Breast epithelium (tissue), 4 donors: ENCODE measurements at places on chromosomes 2 and 18. TPM values are rescaled to one million over a fixed set of nuclear protein-coding genes. Genes with fewer than 3 reads are reported as not detected.

GATA6 gene
- total RNA-seq: 3.0 TPM

SERPINB7 gene
- not detected for total RNA-seq

RBMS1 gene
- total RNA-seq: 92.1 TPM

MAPK4 gene
- total RNA-seq: 1.9 TPM

YIPF4 gene
- total RNA-seq: 16.8 TPM

LHCGR gene
- 0.64 TPM for total RNA-seq

FBXO15 gene
- total RNA-seq: 0.64 TPM

COL3A1 gene
- 303 TPM for total RNA-seq

PLB1 gene
- 8.8 TPM for total RNA-seq

C2orf76 gene
- total RNA-seq: 13.0 TPM

HJURP gene
- not detected for total RNA-seq

DNA sequence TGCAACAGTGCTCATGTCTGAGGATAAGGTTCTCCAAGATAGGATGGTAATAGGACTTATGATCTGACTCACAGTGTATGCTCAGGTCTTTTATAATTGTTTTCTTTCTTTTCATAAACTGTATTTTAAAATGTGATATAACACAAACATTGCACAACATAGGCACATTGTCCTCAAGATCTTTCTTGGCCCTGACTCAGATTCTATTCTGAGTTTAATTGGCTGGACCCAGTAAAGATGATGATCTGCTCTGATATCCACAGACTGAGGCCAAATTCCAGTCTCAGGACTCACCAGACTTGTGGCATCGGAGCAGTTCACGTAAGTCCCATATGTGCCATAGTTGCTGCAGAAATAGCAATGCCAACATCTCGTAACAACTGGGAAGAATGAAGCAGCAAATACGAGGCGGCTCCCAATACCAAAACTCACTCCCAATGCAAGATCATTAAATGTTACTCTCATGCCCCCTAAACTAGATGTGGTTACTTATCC lies 448.9 kb upstream of the SLC14A2 start:
- no peak for DNase-seq

DNA sequence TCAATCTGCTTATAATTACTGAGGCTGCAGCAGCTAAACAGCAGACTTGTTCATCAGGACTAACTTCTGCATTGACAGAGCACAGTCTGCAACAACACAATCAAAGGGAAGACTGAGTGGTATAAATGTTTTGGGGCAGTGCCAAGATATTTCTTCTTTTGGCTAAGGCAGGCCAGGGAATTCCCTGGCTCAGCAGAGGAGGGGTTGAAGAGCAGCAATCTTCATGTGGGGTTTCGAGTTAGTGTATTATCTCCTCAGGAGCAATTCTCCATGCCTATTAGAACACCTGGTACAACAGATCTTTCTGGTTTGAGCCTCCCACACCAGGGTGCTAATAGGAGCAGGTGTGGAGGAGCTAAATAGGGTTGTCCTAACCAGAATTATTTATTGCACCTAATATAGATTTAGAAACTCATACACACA lies 103.0 kb upstream of the STK17B start:
- DNase-seq: no peak

DNA sequence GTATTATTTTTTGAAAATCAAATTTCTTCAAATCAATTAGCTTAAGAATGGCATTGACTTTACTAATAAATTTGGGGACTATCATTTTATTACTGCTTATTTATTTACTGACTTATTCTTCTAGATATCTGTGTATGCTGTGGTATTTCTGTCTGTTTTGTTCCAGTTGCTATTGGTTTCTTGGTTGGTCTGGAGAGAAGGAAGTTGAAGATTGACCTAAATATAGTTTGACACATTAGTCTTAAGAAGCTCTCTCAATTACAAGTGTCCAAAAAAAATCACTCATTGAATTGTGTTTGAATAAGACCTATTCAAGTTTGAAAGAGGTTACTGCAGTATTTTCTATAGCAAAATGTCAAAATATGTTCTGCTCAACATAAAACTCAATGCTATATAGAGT lies 153.3 kb upstream of the KYNU start:
- DNase-seq: no peak

GRCh38 chr18:78433562-78433961 lies 546.1 kb upstream of the SALL3 start:
- DNase-seq: no peak

GRCh38 chr18:75216212-75216910 lies 5.8 kb downstream of the TSHZ1 start:
- DNase-seq: no peak

DNA sequence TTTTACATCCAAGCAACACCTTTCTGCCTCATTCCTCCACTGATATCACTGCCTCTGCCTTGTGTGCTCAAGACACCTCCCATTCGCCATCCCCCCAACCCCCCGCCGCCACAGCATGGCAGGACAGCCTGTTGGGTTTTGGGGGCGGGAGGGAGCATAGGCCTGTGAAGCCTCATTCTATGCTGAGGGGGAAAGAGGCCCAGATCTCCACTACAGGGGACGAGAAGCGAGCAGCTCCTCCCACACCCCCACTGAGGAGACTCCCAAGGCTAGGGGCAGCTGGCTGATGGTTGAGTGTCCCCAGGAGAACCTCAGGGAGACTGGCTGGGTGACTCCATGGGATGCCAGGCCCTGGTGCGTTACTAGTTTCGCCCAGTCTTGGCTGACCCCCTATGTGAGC lies 214.3 kb upstream of the SIX2 start:
- DNase-seq: no peak

DNA sequence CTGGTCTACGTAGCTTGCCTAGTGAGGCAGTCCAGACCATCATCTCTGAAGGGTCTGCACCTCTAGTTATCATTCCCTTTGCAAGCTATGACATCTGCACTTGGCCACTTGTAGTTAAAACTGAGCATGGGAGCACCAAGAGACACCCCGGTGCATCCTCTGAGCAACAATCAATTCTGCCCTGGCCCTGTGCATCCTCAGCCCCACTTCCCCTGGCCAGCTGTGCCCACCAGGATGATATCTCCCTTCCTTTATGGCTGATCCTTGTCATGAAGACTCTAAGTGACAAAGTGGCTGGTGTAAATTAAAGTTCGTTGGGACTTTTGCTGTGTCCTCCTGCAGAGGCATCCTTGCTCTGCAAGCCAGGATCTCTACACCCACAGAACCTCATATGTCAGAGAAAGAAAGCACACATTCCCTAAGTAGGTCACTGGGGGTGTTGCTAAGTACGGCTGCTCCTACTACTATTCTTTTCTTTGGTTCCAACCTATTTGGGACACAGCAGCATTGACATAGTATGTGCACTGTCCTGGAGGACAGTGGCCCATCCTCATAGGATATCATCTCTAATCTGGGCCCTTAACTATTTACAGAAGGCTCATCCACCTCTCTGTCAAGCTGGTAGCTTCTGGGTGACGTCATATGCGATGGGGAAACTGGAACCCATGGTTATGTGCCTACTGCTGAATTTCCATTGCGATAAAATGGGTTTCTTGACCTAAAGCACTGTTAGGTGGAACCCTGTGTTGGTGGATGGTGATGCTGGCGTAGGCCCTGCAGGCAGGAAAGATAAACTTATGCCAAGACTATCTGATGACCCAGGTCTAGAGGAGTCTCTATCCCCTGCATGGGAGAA lies 384.3 kb upstream of the ID2 start:
- DNase-seq: no peak

DNA sequence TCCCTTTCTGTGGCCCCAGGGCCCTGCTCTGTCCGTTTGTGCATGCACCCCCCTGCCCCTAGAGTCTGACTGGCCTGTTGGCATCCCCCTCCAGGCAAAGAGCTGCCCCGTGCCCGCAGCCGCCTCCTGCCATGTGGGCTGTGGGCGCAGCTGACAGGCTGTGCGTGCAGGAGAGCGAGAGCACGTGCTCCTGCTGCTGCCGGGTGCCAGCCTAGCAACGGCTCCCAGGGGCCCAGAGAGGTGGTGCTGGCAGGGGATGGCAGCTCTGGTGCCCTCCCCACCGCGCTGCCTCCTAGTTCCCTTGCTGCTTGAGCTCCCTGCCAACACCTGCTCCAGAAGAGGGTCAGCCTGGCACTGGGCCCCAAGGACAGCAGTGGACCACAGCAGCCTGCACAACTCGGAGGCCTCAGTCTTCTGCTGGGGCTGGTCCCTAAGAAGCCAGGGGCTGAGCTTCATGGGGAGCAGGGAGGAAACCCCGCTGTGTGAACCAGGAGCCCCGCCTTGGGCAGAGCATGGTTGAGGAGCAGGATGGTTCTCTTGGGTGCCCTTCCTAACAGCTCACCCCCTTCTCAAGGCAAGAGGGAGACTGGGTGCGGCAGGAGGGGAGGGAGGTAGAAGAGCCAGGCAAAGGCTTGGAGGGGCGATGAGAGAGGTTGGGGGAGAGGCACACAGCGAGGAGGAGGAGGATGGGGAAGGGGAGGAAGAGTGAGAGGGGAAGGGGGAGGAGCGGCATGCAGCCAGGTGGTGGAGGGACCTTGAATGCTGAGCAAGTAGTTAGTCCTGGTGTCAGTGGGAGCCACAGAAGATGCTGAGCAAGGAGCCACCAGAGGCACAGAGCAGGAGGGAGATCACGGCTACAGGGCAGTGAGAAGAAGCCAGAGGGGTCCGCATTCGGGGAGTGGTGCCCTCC lies 23.8 kb upstream of the PTMA start:
- no peak for DNase-seq

DNA sequence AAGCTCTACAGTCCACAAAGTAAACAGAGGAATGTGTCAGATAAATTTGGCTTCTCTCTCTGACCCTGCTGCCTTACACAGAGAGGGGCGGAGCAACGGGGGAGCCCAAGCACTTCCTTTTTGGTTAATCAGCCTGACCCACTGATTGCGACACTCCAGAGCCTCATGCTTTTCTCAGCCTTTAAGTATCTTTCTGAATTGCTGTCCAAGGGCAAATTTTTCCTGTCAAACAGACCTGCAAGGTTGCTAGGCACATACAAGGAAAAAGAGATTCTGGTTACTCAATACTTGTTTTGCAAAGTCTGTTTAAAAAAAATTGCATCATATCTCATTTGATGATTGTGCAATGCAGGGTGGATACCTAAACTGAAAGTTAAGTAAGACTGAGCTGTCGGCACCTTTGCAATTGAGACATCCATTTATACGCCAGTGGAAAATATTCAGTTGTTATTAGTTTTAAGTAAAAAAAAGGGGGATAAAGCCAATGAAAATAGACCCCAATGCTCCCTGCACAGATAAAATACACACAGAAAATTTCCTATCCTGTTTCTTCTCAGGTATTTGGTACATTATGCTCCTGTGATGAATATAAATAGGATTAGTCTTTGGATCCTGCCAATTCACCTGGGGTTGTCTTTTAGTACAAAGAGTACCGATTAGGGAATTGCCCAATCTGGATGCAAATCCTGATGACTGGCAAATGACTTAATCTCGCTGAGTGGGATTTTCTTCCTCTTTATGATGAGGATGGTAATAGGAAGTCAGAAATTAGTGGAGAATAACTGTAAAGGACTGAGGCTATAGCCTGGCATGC lies 260.2 kb upstream of the TRIB2 start:
- DNase-seq: peak; percentile 62

GRCh38 chr2:70044290-70045040 lies 42.8 kb upstream of the PCBP1 start:
- DNase-seq: no peak

GRCh38 chr2:28035816-28036215 lies 145.3 kb downstream of the BABAM2 start:
- DNase-seq: no peak

DNA sequence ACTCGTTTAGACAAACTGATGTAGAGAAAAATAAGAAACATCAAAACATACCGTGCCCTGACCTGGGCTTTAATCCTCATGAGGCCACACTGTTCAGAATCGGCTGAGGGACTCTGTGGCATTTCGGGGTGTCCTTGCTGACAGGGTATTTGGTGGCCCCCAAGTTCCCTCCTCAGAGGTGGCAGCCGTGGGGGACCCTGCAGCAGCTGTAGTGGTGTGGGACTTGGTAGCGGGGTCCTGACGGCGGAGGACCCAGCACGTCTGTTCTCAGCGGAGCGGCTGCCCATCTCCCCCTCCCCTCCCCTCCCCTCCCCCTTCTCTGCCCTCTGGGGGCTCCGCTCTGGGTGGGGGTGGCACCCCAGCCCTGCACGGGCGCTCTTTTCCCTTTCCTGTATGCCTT lies 18.4 kb downstream of the KCNG2 start:
- DNase-seq: no peak

GRCh38 chr2:173520918-173521317 lies 166.2 kb downstream of the CDCA7 start:
- DNase-seq: no peak

DNA sequence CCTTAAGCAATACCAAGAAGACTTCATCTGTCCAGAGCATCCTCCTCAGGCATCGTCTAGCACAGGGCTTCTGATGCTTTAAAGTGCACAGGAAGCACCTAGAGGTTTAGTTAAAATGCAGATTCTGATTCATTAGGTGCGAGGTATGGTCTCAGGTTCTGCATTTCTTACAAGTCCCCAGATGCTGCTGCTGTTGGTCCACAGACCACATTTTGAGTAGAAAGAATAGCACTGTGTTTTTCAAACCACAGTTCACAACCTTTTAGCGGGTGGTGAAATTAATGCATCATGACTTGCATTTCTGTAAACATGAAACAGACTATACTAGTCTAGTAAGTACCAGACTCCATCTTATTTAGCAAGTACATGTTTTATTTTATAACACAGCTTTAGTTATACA lies 134.6 kb downstream of the TMEFF2 start:
- no peak for DNase-seq

DNA sequence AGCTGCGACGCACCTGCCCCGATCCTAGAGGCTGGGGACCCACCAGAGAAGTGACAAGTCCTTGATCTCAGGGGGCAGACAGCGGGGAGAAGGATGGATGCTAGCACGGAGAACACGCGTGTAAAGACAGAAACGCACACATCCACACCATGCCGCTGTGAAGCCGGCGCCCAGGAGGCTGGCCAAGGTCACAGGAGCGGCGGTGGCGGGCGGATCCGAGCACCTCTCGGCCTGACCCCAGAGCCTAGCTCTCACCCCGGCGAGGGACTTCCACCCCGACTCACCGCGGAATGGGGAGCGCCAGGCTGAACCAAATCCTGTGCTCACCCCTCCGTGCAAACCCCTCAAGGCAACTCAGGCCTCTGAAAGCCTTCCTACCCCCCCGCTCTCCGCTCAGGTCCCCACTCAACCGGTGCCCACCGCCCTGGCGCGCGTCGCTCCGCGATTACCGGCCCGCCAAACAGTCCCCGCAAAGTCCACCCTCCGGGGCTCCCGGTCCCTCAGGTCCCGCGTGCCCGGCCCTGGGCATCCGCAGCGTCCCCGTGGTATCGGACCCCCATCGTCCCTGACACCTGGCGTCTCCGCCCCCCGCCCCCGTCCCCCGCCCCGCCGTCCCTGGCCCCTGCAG lies 460 bp upstream of the LRRFIP1 start:
- DNase-seq: no peak

DNA sequence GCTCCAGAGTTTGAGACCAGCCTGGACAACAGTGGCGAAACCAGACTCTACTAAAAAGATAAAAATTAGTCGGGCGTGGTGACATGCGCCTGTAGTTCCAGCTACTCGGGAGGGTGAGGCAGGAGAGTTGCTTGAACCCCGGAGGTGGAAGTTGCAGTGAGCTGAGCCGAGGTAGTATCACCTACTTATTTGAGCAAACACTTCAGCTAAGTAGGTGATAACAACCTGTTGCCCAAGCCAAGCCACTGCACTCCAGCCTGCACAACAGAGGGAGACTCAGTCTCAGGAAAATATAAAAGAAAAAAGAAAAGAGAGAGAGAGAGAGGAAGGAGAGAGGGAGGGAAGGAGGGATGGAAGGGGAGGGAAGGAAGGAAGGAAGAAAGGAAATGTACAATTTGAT lies 21.3 kb downstream of the FER1L5 start:
- DNase-seq: no peak
